ENCODE measurements at places on chromosomes 11 and 22.

DNA sequence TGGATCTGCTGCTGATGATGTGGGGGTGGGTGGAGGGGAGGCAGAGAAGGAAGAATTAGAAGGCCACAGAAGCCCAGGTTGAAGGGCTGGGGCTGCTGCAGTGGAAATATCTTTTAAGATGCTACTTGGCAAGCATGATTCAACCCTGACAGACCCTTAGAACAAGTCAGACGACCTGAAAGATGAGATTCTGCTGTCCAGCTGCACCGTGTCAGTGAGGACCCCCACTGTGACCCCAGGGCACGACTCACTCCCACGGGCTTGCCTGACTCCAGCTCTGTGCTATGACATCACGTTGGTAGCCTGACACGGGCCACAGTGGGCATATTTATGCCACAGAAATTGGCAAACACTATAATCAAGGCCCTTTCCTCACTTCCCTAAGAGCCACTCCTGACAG, 36.0 kb downstream of the LRFN4 start:
- no peak for DNase-seq

- DNase-seq = no peak
These were observed 5.9 kb downstream of the ABTB2 start for GRCh38 chr11:34351687-34352469.

- DNase-seq = no peak
These were observed 34.8 kb downstream of the TSPAN18 start for GRCh38 chr11:44761551-44761961.

GRCh38 chr11:14518820-14519219, 1.4 kb downstream of the PSMA1 start:
- DNase-seq = no peak

- DNase-seq = no peak
These were observed 6.9 kb upstream of the ACR start for GRCh38 chr22:50730941-50731661.

Data from fibroblast of skin of right quadriceps (primary cell).